Cortex of kidney (tissue), 1 donor: ENCODE measurements at places on chromosomes 6 and 20.

DNA sequence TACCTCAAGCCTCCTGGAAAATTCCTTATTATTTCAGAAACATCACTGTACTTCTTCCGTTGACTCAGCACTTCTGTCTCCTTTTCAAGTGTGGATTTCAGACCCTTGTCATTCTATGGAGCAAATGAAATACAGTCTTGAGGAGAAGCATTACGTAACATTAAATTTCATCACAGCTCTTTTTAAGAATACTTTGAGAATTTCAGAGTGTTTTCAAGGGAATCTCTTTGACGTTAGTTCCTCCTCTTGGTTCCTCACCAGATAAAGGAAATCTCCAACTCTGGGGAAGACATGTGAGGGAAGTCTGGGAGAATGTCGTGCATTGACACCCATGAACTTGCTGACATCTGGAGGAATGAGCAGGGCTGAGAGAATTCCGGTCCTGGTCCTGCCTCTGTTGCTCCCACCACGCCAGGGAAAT is 32.3 kb downstream of the UST start:
- DNase-seq = no peak

GRCh38 chr6:150613269-150613668 is 13.6 kb downstream of the PLEKHG1 start:
- DNase-seq = no peak

- no peak for DNase-seq
Observed at GRCh38 chr6:26198722-26199056, 111.5 kb downstream of the HFE start.

- DNase-seq = no peak
Observed at GRCh38 chr20:57620274-57620990, at the start of gene ZBP1. TSS of gene ZBP1 (minus strand) at chr20:57620426. CDS start at chr20:57620295, 131 bp downstream.

DNA sequence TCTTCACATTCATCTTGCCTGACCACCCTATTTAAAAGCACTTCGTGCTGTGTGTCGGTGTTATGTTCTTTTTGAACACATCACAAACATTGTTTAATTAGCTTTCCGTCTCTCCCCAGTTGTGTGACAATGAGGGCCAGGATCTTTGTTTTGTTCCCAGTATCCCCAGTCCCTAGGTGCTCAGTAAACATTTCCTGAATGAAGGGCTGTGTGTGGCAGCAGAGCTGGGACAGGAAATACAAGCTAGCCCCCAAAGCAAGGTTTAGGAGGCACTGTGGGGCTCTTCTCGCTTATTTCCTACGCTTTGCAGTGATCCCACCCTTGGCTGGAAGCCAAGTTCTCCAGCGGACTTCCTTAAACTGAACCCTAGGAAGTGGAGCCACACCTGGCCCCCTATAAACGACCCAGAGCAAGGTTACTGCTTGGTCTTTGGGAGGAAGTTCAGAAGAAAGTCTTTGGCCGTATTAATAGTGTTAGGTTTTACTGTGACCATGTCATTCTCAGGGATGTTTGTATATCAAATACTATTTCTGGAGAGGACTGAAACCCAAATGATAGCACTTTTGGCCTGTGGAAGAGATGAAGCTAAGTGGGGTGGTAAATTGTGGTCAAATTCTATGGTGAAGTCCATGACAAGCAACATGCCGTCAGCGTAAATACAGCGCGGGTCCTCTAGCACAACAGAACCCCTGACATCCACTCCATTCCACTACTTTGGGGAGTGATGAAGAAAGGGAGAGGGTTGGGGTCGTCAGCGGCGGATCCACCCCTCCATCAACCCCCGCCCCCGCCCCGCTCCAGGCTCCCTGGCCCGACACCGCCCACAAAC is 570 bp upstream of the FANCE start:
- DNase-seq = no peak

DNA sequence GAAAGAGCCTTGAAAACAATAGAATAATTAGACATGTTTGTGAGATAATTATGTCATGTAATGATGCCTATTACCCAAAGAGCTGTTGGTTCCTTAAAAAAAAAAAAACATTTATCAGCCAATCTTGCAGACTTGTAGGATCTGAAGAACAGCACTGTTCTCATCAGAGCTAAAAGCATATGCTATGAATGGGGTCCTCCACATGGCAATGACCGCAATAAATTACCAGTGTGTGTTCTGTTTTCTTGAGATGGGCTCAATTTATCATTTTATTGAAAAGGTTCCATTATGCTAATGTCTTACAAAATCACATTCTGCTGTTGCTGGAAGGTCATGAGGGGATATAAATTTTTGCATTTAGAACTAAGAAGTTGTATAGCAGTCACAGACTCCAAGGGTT is 484.7 kb downstream of the PRKN start:
- DNase-seq = no peak

GRCh38 chr6:119575721-119576120 is 226.2 kb upstream of the MAN1A1 start:
- DNase-seq = no peak

DNA sequence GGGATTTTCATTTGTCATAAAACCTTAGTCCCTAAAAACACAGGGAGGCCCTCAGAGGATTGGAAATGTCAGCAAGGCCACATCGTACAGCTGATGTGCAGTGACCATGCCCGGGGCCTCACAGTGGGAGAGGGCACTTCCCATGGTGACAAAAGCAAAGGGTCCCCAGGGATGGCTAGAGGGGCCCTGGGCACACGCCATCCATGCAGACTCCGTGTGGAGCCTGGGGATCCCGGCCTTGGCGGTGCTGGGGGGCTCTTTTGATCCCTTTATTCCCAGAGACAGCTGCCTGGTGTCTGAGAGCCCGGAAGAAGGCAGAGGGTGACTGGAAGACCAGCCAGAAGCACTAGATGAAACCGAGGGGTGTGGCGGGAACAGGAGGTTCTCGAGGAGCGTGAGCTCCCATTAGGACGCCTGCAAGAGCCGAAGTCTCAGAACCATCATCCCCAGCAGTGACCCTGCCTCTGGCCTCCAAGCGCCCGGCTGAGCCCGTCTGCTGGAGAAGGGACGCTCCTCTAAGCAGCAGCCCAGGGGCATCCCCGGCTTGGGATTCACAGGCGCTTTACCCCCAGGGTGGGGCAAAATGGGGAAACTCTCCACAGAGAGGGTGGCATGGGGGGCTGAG is 49.1 kb upstream of the FRMD1 start:
- DNase-seq = no peak

GRCh38 chr20:29878777-29879442 is 1378.6 kb upstream of the DEFB115 start:
- no peak for DNase-seq

GRCh38 chr6:44780161-44780560 is 392.7 kb downstream of the CDC5L start:
- DNase-seq = no peak

- DNase-seq = no peak
Observed at GRCh38 chr6:28747631-28748157, 176.1 kb downstream of the TRIM27 start.

DNA sequence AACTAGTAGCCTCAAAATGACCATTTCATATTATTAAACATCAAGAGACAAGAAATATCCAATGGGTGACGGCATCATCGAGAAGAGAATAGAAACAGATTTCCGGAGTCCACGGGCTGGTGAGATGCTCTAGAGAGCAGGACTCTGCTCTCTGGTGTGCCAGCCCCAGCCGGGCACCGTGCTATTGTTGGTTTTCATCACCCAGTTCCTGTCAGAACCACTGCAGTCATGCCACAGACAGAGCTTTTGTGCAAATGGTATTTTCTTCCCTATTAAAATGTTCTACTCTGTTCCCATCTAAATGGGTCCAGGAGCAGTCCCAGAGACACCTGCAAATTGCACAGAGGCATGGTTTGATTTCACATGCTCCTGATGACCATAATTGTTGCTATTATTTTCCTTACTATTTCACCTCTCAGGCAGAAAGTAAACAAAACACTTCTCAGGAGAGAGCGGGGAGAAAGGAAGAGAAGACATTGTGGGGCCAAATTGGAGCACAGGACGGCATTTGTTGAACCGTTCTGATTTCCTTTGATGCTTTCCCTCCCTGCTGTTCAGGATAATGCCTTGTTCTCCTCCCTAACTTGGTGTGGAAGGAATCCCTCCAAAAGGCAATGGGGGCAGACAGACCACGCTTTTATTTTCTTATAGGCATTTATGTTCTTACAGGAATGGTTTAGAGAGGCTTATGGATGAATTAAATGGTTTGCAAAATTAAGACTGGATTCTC is 11.4 kb upstream of the RAMACL start:
- DNase-seq = no peak

DNA sequence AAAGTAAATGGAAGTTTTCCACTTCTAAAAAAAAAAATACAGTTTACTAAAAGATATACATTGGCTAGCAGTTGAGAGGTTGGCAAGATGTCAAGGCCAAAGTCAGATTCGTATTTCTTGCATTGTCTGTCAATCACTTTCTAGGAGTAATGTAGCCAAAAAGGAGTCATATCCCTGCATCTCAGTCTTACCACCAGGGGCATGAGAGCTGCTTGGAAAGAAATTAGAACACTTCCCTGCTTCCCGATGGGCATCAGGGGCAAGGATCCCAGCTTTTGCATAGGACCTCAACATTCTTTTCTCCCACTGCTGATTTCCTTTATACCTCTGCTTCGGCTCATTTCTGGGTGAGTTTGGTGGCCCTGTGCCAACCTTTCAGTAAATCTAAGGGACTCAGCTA is 581.0 kb upstream of the MAP3K7 start:
- DNase-seq = no peak

DNA sequence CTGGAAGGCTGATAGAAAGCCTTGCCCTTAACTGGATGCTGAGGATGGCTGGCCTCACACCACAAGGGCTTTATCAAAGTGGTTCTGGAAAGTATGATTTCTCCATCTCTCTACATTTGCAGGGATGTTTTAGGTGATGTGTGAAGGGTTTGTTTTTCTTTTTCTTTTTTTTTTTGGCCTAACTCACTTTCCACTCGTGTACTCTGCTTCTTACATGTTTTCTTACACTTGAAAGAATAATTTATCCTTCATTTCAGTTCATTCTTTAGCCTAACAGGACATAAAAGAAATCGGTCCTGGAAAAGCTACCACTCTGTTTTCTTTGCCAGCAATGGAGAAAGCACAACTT is 41.2 kb downstream of the ISM1 start:
- no peak for DNase-seq

DNA sequence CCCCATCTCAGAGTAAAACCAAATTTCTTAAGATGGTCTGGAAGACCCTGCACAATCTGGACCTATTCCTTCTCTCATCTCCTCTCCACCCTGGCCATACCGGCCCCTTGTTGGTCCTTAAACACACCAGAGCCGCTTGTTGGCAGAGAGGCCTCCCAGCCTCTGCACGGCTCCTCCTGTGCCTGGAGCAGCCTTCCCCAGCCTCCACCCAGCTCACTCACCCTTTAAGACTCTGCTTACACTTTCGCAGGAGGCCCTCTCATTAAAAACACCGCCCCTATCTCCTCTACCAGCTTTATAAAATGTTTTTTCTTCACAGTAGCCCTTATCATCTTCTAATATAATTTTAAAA is 49.8 kb downstream of the BANF2 start:
- no peak for DNase-seq

DNA sequence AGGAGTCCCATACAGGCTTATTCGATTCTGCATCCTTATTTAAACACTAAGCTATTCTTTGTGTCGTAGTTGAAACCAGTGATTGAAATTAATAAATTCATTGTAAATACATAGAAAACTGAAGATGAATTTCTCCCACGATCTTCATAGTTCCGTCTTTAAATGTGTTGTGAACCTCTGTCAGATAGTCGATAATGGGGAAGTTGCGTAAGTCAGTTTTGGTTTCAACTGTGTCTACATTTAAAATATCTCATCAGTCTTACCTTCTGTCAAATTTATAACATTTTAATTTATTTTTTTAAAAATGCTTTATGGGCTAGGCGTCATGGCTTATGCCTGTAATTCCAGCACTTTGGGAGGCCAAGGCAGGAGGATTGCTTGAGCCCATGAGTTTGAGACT is 12.7 kb downstream of the STX11 start:
- no peak for DNase-seq

DNA sequence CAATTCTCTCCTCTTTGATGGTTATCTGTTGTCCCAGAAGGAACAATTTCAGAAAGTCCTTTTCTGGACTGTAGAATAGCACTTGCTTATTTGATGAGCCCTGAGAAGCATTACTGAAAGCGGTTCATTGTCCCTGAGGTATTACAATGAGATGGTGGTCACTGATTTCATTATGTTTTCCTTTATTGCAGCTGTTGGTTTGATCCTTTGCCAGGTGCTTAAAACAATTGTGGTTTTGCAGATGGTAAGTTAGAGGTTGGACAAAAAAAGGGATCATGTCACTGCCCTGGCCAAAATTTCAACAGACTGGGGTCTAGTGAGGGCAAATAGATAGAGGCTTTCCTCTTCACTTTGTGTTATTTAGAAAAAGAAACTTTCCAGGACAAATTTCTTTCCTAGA is 61.9 kb downstream of the ESR1 start:
- DNase-seq = no peak

GRCh38 chr6:118724211-118724610 is 72.8 kb upstream of the CEP85L start:
- no peak for DNase-seq

DNA sequence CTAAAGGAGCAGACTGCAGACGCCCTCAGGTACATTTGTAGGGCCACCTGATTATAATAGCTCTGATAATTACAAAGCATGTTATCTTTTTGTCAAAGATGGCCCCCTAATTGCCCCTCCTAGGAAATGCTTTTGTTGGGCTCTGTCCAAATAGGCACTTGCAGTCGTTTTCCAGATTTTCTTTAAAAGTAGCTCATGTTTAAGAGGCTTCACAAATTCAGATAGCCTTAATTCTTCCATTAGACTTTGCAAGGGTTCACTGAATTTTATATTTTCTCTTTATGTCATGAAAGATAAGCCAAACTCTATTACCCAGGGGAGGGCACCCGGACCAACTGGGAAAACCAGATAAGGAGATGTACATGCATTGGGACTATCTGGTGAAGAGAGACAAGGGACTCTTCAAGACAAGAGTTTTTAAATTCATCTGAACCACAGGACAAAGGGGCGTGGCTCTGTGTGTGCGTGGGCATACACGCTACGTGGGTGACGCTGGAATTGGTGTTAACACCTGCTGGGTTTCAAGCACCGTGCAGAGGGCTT is 95.6 kb downstream of the TOX2 start:
- no peak for DNase-seq

- no peak for DNase-seq
Observed at GRCh38 chr6:82057846-82058554, 189.5 kb downstream of the IBTK start.

GRCh38 chr6:44468835-44469234 is 81.3 kb downstream of the CDC5L start:
- no peak for DNase-seq

DNA sequence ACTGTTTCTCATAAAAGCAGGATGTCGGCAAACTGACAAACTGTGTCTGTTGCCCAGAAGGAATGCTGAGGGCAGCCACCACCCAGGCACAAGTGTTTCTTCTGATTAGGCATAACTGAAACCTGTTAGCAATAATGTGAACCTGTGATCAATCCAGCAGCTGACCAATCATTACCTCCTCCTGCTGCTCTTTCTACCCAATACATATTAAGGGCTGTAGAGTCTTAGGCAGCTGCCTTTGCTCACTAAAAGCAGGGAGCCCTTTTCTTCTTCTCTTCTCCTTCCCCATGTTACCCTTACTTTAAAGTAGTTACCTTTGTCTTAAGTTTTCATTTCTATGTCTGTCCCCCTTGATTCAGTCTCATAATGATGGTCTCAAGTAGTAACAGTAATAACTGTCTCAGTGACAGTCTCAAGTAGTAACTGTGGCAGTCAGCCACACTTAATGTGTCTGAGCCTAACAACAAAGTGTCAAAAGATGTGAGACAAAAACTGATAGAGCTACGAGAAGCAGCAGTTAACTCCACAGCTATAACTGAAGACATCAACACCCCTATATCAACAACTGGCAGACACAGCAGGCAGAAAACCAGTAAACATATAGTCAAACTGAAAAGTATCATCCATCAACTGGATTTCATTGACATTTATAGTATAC is 37.0 kb downstream of the RANBP9 start:
- no peak for DNase-seq
